ENCODE measurements at places on chromosomes 2 and 18. TPM values are rescaled to one million over a fixed set of nuclear protein-coding genes. Genes with fewer than 3 reads are reported as not detected.

GRCh38 chr2:74886811-74887210 lies 52.9 kb downstream of the HK2 start:
- H3K27me3 ChIP-seq: no peaks in the 10 kb centered on the region
- H3K27ac ChIP-seq: no peak overlapping the region
- no peak overlapping the region for H3K4me3 ChIP-seq
- no peak for DNase-seq
- H3K36me3 ChIP-seq: peaks cover 91% of the 10 kb centered on the region

- H3K4me1 ChIP-seq: no peaks in the 10 kb centered on the region
- H3K27ac ChIP-seq: no peak overlapping the region
- no peak for DNase-seq
- H3K4me3 ChIP-seq: no peak overlapping the region
- H3K36me3 ChIP-seq: peaks cover 12% of the 10 kb centered on the region
Measured at GRCh38 chr2:101841679-101842327, 144.3 kb downstream of the MAP4K4 start.

GRCh38 chr2:37604716-37605115 lies 66.7 kb downstream of the CDC42EP3 start:
- no peak overlapping the region for H3K27ac ChIP-seq
- H3K36me3 ChIP-seq: no peaks in the 10 kb centered on the region
- no peak overlapping the region for H3K4me3 ChIP-seq
- no peaks in the 10 kb centered on the region for H3K27me3 ChIP-seq

- H3K27ac ChIP-seq: no peak overlapping the region
- H3K4me3 ChIP-seq: no peak overlapping the region
- DNase-seq: no peak
Measured at GRCh38 chr2:130824492-130825061, 12.1 kb upstream of the ARHGEF4 start.

The WDCP gene
- total RNA-seq: 37.6 TPM

The ITGAV gene
- total RNA-seq: 42.4 TPM
